ENCODE measurements at places on chromosomes 2 and 18.
A peak's percentile ranks its signal among the peaks of the same experiment; 100 is the strongest.

DNA sequence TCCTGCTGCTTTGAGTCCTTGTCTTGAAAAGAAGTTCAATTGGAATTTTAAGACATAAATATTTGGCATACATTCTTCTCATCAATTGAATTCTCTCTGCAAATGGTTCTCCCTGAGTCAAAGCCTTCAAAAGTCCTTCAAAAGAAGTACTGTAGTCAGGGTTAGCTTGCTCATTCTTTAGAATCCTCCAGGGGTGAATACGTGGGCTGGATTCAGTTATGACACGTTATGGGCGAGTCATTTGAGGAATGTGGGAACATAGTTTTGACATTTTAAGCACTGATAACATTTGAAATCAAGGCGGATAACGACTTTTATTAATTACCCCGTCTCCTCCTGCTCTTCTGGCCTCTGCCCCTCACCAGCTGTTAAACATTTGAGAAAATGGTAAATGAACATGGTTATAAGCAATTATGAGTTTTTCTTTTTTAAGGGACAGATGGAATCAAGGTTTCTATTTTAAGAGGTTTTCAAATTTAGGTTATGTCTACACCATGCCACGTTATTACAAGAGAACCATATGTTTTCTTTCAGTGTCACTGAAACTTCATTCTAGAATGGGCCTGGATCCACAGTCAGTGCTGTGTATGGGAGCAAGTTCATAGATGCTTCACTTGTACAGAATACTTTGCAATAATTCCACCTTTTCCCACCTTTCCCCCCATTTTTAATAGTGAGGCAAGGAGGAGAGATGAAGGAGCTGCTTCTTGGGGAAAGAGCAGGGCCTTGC, 273.1 kb downstream of the TSN start:
- DNase-seq = peak; percentile 71

DNA sequence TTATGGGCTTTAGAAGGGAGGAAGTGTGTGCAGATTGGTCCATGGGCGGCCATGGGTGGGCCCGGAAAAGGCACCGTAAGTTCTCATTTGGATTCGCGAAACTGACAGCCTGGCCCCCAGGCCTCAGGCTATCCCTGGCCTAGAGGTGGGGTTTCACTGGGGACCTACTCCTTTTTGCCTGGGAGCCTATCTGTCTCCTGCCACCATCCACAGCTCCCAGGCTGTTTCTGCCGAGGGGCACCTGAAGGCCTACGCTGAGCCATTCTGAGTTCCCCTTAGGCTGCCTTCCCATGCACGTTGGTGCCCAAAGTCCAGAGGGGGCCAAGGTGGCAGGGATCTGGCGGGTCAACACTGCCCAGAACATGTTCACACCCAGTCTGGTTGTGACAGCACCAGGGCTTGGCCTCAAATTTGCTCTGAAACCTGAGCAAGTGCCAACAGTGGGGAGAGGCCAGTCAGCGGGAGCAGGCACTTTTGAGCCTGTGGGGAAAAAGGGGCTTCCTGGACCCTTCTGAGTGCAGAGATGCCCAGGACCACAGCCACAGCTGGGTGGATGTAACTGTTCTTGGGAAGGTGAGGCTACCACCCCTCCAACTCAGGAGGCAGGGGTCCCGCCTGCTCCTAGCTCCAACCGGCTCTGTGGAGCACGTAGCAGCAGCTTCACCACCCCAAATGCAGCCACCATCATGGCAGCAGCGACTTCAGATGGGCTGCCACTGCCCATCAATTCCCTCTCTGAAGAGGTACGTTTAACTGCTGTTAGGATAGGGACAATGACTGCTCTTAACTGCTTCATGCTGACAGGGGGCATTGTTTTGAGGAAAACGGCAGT, 73.6 kb upstream of the ZNF804A start:
- no peak for DNase-seq

GRCh38 chr2:177295484-177295883, 31.0 kb upstream of the NFE2L2 start:
- peak; percentile 36 for DNase-seq

DNA sequence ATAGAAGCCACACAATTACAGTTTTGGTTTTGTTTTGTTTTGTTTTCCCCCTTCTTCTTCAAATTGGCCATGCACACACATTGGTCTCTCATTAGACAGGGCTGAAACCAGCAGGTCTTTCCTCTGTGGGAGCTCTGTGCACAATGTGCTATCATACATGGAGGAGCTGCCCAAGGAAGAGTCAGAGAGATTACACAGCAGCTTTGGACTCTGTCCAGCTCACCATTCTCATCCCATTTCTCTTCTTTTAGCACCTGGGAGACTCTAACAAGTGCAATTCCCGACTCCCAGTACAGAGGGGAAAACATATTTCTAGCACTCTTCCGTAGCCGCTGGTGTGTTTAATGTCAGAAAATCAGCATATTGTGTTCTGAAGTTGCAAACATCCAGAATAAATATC, 29.4 kb downstream of the POU3F3 start:
- no peak for DNase-seq

GRCh38 chr2:9658972-9659371, 28.2 kb upstream of the YWHAQ start:
- DNase-seq = no peak

- no peak for DNase-seq
These were observed 1.2 kb upstream of the BCL11A start for GRCh38 chr2:60554646-60555065.

GRCh38 chr2:38794235-38794946, 16.4 kb downstream of the GEMIN6 start:
- DNase-seq = no peak

- peak; percentile 20 for DNase-seq
These were observed 220.7 kb downstream of the CAMKMT start for GRCh38 chr2:44582363-44583008.

DNA sequence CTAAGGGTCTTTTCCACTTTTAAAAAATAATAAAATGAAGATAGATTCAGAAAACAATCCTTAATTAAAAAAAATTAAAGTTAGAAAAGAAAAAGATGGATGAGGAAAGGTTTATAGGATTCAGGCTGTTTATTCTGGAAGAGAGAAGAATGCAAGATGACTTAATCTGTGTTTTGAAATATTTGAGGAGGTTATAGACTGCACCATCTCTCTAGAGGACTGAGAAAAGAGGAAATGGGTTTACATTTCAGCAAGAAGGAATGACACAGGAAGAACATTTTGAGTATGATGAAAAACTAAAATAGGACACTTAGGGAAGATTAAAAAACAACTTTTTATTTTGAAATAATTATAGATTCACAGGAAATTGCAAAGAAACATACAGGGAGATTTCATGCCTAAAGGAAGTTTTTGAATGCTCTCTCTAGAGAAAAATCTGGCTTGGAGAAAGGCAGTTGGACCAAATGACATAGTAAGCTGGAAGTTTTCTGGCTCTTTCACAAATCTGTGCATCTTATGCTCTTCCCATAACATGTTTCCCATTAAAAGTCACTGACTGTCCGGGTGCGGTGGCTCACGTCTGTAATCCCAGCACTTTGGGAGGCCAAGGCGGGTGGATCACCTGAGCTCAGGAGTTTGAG, 75.0 kb downstream of the CERS6 start:
- no peak for DNase-seq

- no peak for DNase-seq
These were observed 178.1 kb downstream of the DCC start for GRCh38 chr18:52518086-52518485.

GRCh38 chr2:216012830-216013079, 596 bp downstream of the MREG start:
- DNase-seq = no peak

- no peak for DNase-seq
These were observed 438.2 kb downstream of the MEIS1 start for GRCh38 chr2:66872986-66873754.

DNA sequence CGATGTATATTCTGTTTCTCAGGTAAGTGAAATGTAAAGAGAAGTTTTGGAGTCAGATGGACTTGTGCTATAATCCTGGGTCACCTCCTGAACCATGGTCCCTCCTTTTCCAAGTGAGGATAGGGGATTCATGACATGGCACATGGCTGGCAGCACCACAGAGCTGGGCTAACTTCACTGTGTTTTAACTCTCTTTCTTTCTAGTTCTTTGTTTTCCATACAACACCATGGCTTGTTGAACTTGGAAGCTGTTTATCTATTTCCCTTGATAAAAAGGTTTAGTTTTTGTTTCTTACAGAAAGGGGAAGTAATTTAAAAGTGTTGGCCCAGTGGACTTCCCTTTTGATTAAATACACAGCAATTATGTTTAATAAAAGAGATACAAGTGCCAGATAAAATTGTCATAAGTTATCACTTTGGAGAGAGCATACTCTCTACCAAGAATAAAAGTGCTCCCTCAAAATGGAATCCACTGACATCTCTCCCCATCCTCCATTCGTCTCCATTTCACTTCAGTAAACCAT, 90.4 kb downstream of the PLCL1 start:
- no peak for DNase-seq

DNA sequence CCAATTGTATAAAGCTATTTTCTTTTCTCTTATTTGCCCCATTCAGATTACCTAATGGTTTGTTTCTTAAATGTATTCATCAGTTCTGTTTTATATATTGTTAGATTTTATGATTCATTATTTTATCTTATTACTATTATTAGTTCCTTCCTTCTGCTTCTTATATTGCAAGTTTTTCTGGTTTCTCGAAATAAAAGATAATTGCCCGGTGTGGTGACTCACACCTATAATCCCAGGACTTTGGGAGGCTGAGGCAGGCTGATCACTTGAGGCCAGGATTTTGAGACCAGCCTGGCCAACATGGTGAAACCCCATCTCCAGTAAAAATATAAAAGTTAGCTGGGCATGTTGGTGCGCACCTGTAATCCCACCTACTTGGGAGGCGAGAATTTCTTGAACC, 37.8 kb downstream of the ANTXR1 start:
- no peak for DNase-seq

DNA sequence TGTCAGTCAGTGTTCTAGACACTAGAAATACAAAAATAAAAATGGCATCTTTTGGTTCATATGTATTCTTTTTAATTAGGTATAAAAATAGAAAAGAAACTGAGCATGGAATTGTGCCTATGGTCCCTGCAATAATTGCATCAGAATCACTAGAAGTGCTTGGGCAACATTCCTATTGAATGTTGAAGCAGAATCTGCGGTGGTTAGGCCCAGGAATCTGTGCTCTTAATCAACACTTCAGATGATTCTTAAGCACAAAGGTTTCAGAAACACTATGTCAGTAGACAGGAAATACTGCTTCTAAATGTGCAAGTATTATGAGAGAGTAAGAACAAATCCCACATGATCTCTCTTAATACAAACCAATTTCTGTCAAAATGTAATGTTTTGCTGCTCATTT, 20.3 kb upstream of the RBBP8 start:
- no peak for DNase-seq

- DNase-seq = no peak
These were observed 80.6 kb upstream of the DOCK10 start for GRCh38 chr2:225122583-225123486.

DNA sequence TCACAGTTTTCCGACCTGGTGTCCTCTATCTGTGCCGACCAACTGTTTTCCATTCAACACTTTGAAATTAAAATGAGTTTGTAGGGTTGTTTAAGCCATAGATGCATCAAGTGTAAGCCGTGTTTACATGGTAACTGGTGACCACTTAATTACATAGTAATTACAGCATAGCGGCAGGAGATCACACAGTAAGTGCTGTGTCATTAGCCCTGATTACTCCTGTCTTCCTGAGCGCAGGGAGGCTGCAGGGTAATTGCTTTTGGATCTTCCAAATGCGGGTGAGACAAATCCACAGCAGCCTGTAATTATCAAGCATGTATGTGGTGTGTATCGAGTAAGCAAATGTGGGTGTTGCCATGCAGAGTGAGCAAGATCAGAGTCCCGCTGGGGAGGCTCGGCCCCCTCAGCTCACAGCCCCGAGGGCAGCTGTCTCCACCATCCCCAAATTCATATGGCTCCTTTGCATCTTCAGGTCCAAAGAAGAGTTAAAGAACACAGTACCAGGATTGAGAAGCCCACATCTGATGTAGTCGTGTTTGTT, 71.5 kb upstream of the HDAC4 start:
- DNase-seq = no peak

DNA sequence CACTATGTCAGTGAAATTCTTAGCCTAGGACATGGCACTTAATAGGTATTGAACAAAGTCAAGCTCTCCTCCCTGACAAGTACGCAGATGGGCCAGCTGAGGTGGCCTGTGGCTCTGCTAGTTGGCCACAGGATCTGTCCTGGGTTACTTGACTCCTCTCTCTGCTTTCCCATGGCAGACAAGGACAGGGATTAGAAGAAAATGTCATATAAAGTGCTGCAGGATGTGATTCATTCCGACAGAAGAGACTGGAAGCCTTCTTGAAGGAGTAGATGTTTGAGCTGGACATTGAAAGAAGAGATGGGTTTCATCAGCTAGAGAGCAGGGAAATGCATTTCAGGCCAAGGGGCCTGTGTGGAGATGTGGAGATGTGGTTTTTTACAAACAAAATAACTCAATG, 46.7 kb downstream of the SMAD7 start:
- no peak for DNase-seq

- DNase-seq = peak; percentile 39
These were observed 6.1 kb upstream of the SLC35F5 start for GRCh38 chr2:113762377-113763118.

GRCh38 chr2:47299555-47299954, 103.4 kb upstream of the MSH2 start:
- DNase-seq = no peak

DNA sequence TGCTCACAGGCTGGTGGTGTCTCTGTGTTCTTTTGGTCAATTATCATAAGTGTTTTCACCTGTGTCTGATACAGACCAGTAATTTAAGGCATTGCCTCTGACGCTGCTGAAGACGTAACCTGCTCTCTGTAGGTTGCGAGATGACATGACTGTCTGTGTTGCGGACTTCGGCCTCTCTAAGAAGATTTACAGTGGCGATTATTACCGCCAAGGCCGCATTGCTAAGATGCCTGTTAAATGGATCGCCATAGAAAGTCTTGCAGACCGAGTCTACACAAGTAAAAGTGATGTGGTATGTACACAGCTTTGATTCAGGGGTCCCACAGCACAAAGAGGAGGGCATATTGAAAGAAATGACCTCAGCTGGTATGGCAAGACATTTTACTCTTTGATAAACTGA, 33.8 kb upstream of the TMEM87B start:
- no peak for DNase-seq

GRCh38 chr2:197071213-197071612, 144.7 kb upstream of the PGAP1 start:
- no peak for DNase-seq

DNA sequence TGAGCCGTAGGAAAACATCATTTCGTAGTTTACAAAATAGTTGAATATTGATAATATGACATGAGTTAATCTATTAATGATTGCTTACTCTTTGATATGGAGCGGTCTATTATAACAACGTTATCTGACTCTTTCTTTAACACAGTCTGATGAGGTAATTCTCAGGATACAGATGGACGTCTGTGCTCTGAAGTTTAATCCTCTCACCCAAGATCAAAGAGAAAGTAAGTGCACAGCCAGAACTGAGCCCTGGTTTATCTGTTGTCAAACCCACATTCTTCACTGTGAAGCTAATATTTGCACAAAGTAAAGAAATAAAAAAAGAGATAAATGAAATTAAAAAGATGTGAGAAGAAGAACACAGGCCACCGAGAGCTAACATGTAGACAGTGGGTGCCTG, 190.9 kb upstream of the COPS8 start:
- no peak for DNase-seq

- no peak for DNase-seq
These were observed 56.8 kb downstream of the POLR1A start for GRCh38 chr2:86048888-86049287.
